Fibroblast of skin of right biceps (primary cell): ENCODE measurements at places on chromosomes 12 and 14.

DNA sequence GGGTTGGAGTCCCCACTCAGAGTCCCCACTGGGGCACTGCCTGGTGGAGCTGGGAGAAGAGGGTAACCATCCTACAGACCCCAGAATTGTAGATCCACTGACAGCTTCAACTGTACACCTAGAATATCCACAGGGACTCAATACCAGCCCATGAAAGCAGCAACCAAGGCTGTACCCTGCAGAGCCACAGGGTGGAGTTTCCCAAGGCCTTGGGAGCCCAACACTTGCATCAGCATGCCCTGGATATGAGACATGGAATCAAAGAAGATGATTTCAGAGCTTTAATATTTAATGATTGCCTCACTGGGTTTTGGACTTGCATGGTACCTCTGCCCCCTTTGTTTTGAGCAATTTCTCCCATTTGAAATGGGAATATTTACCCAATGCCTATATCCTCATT is 80.4 kb downstream of the RASSF9 start:
- DNase-seq: peak; percentile 15

DNA sequence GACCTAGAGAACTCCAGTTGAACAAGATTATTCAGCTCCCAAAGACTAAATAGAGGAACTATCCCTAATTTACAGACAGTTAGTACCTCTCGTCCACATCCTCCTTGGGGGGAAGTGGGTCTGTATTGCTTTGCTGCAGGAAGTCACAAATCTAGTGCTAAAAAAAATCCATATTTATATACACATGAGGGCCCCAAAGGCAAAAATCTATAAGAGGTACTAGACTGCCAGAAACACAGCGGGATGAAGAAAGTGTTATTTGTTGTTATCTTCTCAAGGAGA is 190.1 kb downstream of the TTC8 start:
- no peak for DNase-seq

GRCh38 chr12:130680451-130680990 is 35.6 kb downstream of the RIMBP2 start:
- no peak for DNase-seq

- no peak for DNase-seq
These were observed 8.4 kb downstream of the CCDC197 start for GRCh38 chr14:94005324-94006073.

GRCh38 chr12:132354211-132354981 is 25.0 kb upstream of the GALNT9 start:
- DNase-seq: no peak

- no peak for DNase-seq
These were observed 7.8 kb downstream of the PUS7L start for GRCh38 chr12:43750814-43751213.

DNA sequence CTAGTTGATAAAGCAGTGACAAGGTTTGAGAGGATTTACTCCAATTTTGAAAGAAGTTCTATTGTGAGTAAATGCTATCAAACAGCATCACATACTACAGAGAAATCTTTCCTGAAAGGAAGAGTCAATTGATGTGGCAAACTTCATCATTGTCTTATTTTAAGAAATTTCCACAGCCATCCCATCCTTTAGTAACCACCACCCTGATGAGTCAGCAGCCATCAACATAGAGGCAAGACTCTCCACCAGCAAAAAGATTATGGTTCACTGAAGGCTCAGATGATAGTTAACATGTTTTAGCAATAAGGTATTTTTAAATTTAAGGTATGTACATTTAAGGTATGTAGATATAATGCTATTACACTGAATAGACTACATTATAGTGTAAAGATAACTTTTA is 122.1 kb upstream of the ARHGAP5 start:
- DNase-seq: peak; percentile 62

GRCh38 chr14:55450539-55450938 is 10.1 kb upstream of the TBPL2 start:
- DNase-seq: no peak

- DNase-seq: no peak
These were observed 68.1 kb downstream of the LRRK2 start for GRCh38 chr12:40292788-40293429.

GRCh38 chr14:50083467-50084337 is 32.7 kb downstream of the VCPKMT start:
- DNase-seq: no peak

DNA sequence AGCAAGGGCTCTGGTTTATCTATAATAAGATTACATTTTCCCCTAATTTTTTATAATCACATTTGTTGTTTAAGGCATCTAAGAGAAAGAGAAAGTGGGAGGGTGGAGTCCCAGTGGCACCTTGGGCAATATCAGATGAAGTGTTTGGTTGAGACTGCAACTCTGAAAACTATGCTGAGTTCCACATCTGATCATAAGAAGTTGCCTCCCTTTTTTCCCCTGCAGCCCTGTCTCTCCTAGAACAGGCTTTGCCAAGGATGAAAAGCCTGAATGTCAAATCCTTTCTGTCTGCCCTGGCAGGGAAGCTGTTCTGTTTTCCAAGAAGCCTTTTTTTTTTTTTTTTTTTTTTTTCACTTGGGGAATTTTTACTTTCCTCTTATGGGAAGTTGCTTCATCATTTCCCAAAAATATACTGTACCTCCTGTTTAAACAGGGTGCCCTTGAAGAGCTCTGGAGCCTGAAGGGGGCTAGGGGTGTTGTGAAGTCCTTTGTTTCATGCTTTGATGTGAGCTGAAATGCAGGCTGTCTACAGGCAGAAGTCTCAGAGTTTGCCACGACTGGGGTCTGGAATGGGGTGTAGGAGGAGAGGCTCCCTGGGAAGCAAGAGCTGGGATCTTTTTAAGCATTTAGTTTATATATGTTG is 71.3 kb downstream of the SUSD6 start:
- DNase-seq: no peak

DNA sequence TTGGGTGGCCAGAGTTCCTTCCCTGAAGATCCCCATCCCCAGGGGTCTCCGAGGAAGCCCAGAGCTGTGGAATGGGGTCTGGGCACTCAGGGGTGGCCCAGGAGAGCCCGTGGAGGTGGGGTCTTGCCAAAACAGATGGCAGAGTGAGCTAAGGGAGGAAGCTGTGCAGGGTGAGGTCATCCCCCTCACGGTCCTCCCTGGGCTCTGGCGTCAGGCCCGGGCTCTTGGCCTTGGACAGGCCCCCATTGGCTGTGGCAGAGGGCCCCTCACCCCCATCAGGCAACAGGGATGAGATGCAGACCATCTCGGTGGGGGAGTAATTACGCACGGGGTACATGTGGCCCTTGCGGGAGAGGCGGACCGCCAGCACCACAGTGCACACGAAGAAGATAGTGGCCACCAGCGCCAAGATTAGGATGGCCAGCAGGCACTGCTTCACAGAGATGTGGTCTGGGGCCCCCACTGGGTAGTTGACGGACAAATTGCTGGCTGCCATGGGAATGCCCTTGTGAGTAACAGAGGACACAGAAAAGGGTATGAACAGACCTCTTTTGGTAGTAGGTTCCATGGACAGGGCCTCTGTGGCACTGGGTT is 10.7 kb downstream of the SELPLG start:
- DNase-seq: no peak

DNA sequence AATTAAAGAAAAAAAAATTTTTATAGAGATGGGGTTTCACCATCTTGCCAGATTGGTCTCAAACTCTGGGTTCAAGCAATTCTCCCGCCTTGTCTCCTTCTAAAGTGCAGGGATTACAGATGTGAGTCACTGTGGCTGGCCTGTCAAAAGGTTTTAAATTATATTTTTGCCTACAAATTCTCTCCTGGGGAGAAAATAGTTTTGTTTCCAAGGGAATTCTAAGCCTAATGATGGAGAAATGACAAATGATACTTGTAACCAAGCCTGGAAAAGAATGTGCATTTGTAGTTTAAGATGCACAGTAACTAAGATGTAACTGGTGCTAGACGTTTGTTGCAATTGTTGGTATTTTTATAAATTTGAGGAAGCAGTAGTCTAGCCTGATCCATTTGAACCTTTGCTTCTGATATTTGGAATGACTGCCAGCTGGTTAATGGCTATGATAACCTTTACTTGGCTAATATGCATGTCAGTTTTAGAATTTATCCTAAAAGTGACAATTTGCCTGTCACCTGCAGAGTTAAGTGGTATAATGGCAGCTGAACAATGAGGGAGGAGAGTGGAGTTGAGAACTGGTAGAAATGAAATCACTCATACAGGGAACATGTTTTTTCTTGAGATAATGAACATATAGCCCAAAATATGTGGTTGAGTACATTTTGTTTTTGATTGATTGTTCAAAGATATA is 148.0 kb downstream of the FUT8 start:
- DNase-seq: peak; percentile 67

DNA sequence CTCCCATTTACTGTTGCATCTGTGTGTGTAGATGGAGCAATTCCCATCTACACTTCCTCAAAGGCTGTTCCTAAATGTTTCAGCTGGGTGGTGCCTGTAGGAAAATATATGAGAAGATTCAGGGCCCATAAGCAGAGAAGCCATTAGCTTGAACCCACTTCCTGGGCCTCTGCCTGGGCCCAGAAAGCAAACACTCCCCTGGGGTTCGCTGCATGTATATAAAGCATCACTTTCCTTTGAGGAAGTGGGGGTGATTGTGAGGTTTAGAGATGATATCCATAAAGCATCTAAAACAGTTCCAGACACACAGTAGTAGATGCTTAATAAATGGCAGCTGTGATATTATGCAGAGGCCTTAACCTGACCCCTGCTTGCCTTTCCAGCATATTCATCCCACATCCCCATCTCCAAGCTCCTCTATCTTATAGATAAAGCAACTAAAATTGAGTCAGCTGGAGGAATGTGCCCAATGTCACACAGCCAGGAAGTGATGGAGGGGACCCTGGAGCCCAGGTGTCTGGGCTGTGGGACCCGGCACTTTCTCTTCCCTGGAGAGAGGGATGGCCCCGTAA is 280.0 kb upstream of the CRY1 start:
- DNase-seq: peak; percentile 26

GRCh38 chr14:68111853-68112270 is 292.3 kb downstream of the RAD51B start:
- DNase-seq: peak; percentile 38

- DNase-seq: peak; percentile 52
These were observed 735.5 kb downstream of the MED13L start for GRCh38 chr12:115541891-115542421.

DNA sequence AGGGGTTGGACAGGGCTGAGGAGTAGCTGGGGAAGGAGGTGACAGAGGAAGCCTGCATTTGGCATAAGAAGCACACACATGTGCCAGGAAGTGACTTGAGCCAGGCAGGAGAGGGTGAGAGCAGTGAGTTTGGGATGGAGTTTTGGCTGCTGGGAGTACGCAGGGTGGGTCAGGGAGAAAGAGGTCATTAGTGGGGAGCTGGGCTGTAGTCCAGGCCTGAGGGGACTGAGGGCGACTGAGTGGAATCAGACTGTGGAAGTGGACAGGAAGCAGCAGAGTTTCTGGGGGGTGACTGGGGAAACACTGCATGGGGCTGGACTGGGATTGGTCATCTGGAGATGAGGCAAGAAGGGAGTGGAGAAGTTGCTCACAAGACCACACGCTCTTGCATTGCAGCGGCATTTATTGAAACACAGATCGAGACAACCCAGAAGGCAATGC is 7.6 kb downstream of the KRT85 start:
- DNase-seq: no peak
